Metanephros (tissue), 2 donors: ENCODE measurements at places on chromosomes 4 and X. TPM values are rescaled to one million over a fixed set of nuclear protein-coding genes. Genes with fewer than 3 reads are reported as not detected.

The MAGEA6 gene
- total RNA-seq, result not detected

The CUL4B gene
- total RNA-seq, result 37.8 TPM

The SLC7A11 gene
- total RNA-seq, result 1.3 TPM

The GALNT7 gene
- 27.5 TPM for total RNA-seq

The ZNF518B gene
- total RNA-seq, result 43.2 TPM

The RNF175 gene
- total RNA-seq, result 4.7 TPM

The BEX2 gene
- total RNA-seq, result 29.8 TPM

The DUX4 gene
- total RNA-seq, result not detected

The RAB28 gene
- 22.8 TPM for total RNA-seq

The GPR50 gene
- not detected for total RNA-seq
